ENCODE measurements at places on chromosomes 5 and 9.
A peak's percentile ranks its signal among the peaks of the same experiment; 100 is the strongest.

DNA sequence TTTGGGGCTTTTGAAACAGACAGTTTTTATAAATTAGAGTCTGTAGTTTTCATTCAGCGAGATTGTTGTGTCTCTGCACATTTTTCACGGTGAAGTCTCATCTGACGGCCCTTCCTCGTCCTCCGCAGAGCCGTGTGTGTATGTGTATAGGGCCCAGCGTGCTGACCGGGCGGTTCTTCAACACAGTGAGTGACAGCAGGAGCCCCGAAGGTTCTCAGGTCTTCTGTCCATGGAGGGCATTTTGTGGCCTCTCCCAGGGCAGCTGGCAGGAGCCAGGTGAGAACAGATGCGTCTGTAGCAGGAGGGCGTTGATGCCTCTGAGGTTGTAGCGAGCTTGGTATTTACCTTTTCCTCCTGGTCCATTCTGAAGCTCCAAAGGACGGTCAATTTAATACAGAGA, 116.0 kb upstream of the LPCAT1 start:
- no peak for ATAC-seq

- ATAC-seq = peak; percentile 97
Measured at GRCh38 chr5:3139499-3139931, 388.0 kb upstream of the IRX2 start.

GRCh38 chr9:134545543-134546245, 95.9 kb upstream of the COL5A1 start:
- ATAC-seq = no peak

- no peak for ATAC-seq
Measured at GRCh38 chr5:97666783-97667182, 483.7 kb upstream of the RIOK2 start.

DNA sequence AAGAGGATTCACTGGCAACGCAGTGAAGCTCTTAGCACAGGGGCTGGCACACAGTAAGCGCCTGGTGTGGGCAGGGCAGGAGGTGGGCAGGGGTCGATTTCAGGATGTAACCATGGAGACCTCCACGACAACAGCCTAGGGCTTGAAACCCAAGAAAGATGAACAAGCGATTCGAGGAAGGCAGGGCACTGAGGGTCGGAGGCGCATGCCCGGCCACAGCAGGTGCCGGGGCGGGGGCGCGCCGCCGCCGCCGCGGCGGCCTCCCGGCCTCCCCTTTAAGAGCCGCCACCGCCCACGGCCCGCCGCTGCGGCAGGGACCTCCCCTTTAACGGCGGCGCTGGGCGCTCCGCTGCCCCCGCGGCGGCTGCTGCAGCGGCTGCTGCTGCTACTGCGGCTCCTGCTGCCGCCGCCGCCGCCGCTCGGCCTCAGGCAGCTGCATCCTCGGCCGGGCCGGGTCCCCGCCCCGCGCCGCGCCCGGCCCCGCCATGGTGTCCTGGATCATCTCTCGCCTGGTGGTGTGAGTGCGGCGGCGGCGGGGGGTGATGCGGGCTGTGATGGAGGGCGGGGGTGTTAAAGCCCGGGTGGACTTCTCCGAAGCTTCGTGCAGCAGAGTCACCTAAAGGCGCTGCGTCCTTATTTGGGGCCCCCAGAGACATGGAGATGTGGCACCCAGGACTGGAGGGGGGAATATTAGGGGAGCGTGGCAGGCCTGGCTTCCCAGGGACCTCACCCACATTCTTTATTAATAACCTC, at the start of gene REEP2:
REEP2 (plus strand) TSS at position 334 of the 753 bp plus-strand sequence; CDS start at position 486, 152 bp downstream.
- peak; percentile 62 for ATAC-seq

- no peak for ATAC-seq
Measured at GRCh38 chr9:98488571-98489312, 220.0 kb downstream of the GABBR2 start.

- ATAC-seq = no peak
Measured at GRCh38 chr9:127131871-127132270, 9.4 kb upstream of the ANGPTL2 start.

DNA sequence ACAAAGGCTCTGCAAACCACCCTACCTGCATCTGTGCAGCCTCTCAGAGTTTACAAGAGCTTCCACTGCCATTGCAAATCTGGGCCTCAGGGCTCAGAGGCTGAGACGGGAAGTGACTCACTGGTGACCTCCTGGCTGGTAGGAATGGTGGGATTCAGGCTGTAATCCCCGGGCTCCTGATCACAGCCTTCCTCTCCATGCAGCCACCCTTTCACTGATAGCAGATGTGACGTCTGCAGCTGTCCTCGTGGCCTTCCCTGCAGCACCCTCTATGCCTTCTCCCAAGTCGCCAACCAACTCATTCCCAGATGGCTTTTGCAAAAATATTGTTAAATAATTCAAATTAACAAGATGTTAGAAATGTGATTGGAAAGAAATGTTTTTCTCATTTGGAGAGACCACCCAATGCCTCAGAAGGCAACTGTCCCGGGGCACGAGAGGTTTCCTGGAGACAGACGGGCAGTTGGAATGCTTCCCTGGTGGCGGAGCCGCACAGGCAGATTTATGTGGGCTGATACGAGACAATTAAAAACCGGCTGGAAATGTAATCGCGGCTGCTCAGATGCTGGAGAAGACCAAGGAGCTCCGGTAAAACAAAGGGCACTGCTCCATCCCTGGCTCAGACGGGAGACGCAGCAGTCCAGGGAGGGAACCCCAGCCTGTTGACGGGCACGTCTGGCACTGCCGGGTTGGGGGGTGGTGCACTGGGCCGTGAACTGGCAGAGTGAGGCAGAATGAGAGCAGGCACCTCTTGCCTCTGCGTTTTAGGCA, 34.4 kb upstream of the SLC25A51 start:
- ATAC-seq = peak; percentile 26

DNA sequence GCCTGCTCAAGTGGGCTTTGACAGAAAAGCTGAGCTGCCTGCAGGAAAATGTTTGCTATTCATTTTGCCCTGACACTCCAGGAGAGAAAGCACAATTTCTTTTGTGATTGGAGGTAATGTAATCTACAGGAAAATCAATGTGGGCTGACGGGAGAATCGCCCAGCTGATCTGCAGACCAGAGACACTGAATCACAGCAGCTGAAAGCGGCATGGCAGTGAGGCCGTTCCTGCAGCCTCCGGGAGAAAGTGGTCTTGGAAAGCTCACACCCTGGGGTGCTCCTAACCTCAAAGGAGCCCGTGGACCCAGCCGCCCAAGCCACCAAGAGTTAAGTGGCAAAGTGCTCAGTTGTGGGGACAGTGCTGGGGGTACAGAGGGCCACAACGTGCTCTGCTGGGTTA, 593.6 kb downstream of the BNC2 start:
- no peak for ATAC-seq

GRCh38 chr5:38718771-38719391, 126.9 kb upstream of the OSMR start:
- no peak for ATAC-seq

- ATAC-seq = no peak
Measured at GRCh38 chr5:157387683-157388093, 72.3 kb upstream of the NIPAL4 start.

DNA sequence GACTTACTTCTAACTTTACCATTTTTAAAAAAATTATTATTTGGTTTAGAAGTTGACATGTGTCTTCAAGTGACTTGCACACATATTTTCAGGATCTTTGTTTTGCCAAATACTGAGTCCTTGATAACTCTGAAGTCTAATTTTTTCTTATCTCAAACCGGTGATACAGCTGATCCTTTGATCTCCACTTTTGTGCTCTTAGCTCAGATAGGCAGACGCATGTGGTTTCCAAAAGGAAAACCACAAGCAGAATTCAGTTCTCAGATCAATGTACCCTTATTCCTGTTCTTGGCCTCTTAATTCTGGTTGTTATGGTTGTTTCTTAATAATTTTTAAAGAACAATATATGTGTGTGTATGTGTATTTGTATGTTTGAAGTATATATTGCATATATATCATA, 238.3 kb upstream of the EDIL3 start:
- no peak for ATAC-seq

Measured in esophagus mucosa (tissue), 1 donor.